Stimulated activated naive CD8-positive, alpha-beta T cell treated with anti-CD3 and anti-CD28 coated beads, Interleukin-15, amount 100 ng/mL, for 72 hours (primary cell): ENCODE measurements at places on chromosomes 1 and 21.
A peak's percentile ranks its signal among the peaks of the same experiment; 100 is the strongest.

DNA sequence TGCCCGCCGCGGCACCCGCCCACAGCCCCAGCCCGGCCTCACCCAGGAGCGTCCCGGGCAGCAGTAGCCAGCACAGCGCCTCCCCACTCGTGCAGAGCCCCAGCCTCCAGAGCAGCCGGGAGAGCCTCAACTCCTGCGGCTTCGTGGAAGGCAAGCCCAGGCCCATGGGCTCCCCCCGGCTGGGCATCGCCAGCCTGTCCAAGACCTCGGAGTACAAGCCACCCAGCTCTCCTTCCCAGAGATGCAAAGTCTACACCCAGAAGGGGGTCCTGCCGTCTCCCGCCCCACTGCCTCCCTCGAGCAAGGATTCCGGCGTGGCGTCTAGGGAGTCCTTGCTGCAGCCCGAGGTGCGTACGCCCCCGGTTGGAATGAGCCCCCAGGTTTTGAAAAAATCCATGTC lies 531.2 kb downstream of the KIF26B start:
- no peak for DNase-seq

DNA sequence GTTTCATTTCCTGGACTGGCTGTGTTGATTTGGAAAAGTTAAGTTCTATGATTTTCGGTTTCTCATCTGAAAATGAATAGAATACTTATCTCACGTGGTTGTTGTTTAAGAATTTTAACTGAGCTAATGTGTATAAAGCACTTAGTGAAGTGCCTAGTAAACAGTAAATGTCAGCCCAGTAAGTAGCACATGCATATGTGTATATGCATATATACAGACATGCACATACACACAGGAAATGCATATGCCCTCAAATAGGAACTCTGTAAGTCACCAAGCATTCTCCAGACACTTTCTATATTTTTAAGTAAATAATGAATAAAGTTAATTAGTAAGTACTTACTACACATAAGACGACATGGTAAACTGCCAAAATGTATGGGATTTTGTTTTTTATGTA lies 128.6 kb downstream of the CLEC20A start:
- DNase-seq: no peak

DNA sequence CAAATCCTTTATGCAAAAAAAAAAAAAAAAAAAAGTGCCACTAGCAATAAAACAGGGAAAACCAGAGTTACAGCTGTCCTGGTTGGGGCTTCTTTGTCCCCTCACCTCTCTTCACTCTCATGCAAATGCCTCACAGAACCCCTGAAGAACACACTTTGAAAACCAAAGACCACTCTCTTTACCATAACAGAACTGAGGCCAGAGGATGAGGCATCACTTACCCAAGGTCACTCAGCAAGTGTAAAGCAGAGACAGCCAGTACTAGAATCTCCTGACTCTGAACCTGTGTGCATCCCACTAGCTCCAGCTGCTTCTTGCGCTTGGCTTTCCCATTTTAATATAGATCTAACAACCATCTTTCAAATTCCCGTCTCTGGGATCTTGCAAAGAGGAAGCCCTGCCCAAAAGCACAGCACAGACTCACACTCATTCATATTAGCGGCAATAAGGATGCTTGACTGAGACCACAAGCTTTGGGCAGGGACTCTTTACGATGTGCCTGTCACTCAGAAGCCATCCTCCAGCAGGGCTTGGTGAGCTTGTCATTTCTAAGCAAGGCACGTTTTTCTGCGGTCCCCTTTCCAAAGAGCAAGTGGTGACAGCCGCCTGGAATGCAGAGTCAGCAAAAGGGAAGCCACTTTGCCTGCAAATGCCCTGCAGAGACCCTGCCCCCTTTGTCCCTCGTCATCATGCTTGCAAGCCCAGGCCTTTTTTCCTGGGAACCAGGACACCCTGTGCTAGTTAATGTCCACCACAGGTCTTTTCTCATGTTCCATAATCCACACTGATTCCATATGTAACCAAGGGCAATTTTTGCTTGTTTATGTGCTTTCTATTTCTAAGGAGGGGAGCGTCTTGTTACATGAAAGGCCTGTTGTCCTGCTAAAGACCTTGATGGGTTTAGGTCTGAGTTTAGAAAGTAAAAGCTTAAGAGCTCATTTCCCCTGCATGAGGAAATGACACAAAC lies 76.5 kb upstream of the NFIA start:
- DNase-seq: no peak

GRCh38 chr1:87329051-87329525 lies 408 bp downstream of the LMO4 start:
- DNase-seq: peak; percentile 74

GRCh38 chr21:26881504-26882228 lies 36.5 kb upstream of the ADAMTS1 start:
- no peak for DNase-seq

DNA sequence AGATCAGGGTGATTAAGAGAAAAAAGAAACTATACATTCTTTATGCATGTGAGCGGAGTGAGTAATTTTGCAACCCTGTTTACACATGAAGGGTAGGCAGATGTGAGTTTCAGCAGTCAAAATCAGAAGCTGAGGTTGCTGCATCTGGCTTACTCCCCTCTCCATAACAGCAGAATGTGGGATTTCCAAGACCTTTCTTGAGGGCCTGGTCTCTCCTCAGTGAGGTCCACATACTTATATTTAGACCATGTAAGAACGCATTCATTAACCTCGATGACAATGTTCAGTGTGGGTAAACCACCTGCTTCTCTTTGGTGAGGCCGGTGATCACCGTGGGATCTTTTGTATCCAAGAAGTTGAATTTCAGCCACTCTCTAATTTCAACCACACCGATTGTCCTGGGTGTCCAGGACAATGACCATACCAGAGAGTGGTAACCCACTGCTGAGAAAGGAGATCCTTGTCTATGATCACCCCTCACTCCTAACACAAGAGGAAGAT lies 18.7 kb upstream of the RAP1A start:
- DNase-seq: peak; percentile 70

DNA sequence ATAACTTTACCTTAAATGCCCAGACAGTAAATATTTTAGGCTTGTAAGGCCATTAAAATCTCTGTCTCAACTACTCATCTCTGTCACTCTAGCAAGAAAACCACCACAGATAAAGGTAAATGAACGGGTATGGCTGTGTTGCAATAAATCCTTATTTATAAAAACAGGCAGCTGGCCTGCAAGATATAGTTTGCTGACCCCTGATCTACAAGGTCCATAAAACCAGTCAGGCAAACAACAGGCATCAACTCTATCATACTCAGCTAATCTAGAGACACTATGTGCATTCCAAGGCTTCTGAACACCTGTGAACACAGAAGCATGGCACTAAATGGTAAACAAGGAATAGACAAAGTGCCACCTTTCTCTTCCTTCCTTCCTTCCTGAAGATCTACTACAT lies 9.7 kb downstream of the FAF1 start:
- DNase-seq: no peak

DNA sequence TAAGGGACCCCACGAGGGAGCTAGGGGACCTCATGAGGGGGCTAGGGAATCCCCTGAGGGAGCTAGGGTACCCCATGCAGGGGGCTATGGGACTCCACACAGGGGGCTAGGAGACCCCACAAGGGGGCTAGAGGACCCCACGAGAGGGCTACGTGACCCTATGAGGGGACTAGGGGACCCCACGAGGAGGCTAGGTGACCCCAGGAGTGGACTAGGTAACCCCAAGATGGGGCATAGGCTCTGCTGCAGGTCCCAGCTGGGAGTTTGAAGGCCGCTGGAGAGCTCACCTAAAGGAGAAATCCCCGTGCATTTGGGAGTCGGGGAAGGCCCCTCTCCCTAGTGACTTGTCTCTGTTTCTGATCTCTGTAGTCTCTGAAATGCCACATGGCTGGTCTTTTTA lies 50.0 kb upstream of the DMRTB1 start:
- no peak for DNase-seq

DNA sequence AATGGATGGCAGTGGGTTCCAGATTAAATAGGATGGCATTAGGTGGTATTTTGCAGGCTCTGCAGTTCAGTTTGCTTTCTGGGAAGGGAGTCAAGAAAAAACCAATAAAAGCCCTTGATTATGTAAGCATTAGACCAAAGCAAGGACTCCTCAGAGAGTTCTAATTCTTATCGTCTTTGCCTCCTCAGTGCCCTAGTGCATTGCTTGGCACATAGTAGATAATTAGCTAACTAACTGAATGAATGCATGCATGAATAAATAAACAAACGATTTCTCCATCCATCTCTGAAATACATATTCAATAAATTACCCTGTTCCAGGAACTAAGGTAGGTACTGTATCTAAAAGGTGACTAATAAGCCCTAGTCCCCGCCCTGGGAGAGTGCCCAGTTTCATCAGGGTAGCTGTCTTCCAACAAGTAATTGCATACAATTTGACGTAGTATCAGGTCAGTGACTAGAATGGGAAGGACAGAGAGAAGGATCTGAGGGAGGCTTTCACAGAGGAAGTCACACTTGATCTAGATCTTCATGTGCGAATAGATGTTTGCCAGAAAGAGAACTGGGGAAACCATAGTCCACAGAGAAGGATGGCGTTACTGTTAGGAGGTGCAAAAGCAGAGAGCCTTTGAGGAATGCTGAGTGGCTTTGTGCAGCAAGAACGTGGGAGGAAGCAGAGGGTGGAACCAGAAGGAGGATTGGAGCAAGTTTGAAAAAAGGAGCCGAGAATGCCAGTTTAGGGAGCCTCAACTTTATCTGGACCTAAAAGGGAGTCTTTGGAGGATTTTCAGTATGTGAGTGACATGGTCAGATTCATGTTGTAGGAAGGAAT lies 111.4 kb downstream of the TBX19 start:
- DNase-seq: no peak

DNA sequence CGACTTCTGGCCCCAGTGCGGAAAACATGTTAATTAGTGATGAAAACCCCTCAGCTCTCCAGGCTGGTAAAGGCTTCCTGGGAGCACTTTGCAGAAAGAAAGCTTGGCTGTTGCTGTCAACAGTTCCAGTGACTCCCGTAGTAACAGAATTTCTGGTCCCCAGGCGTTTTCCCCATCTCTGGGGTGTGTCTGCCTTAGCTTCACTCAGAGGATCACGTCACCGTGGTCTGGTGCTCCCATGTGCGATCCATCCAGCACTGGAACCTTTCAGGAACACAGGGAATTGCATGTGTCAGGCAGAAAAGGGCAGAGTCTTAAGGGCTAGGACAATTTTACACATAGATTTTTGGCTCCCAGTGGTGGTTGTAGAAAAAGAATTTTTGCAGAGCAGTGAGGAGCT lies 470.4 kb upstream of the USP24 start:
- DNase-seq: no peak

DNA sequence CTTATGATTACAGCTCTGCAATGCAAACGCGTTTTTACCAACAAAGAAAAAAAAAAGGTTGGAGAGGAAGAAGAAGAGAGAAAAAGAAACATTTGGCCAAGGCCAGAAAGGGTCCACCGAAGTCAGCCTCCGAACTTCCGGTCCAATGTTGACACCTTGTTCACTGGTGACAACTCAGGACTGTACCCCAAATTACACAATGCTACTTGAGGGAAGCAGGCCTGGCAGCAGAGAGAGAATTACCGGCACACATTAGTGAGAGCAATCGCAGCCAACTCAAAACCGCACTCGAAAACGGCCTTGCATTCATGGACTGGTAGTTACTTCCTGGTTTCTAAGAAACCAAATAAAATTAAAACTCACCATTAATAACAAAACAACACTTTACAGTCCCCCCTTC lies 652.5 kb downstream of the KIF26B start:
- DNase-seq: no peak

DNA sequence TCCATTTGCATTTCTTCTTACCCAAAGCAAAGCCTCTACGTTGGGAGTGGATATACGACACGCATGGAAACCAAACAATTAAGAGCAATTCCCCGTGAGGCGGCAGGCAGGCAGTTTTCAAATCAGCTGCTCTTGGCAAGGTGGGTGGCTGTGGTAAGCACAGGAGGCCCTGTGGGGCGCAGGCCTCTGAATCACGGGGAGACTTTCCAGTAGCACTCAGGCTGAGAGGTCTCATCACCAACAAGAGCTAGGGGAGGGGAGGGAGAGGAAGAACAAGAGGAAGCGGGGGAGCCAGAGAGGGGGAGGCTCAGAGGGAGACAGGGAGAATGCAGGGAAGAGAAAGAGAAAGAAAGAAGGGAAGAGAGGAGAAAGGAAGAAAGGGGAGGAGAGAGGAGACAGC lies 56.4 kb downstream of the MT1HL1 start:
- DNase-seq: no peak

DNA sequence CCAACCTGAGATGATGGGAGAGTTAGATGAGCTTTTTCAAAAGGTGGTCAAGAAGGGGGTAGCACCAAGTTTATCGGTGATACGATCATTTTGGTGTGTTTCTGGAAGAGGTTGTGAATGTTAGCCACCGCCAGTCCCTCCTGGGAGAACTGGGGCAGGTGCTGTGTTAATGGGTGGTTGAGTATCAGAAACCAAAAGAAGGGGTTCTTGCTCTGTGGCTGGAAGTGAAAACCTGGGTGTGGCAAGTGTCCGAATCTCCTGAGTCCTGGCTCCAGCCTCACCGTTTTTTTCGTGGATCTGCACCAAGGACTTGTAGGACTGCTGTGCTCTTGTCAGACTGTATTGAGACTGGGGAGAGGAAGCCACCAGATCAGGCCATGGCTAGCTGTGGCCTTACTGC lies 7.8 kb downstream of the UBE2Q1 start:
- DNase-seq: no peak

GRCh38 chr1:91501523-91501851 lies 836 bp downstream of the CDC7 start:
- no peak for DNase-seq

- DNase-seq: no peak
Observed at GRCh38 chr21:41824466-41825207, 54.5 kb downstream of the PRDM15 start.

- DNase-seq: no peak
Observed at GRCh38 chr1:10759413-10760200, 36.8 kb downstream of the CASZ1 start.

GRCh38 chr1:71203241-71203640 lies 122.4 kb upstream of the ZRANB2 start:
- no peak for DNase-seq

- no peak for DNase-seq
Observed at GRCh38 chr1:7733276-7733675, 37.8 kb upstream of the VAMP3 start.

- no peak for DNase-seq
Observed at GRCh38 chr1:227568593-227568992, 5.2 kb downstream of the ZNF678 start.

DNA sequence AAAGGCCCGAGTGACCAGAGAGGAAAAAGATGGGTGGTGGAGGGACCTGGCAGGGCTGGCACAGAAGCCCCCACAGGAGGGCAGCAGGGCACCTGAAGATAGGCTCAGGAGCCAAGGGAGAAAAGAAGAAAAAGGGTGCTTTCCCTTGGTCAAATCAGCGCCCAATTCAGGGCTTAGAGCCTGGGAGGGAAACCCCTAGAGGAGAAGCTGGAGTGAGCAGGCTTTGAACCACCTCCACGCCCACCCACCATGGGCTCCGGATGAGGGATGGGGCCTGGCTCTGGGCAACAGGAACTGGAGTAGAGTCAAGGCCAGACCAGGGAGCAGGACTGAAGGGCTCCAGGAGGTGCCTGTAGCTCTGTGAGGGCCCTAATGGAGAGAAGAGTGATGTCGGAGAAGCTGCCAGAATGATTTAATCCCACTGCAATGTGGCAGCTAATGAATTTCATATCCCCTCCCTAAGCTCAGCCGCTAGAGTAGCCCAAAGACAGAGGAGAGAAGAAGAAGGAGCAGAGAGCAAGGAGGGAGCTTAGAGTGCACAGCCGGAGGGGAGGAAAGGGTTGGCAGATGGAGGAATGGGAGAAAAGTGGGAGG lies 12.0 kb upstream of the PRELP start:
- no peak for DNase-seq
